ENCODE measurements at places on chromosomes 13 and 19.

DNA sequence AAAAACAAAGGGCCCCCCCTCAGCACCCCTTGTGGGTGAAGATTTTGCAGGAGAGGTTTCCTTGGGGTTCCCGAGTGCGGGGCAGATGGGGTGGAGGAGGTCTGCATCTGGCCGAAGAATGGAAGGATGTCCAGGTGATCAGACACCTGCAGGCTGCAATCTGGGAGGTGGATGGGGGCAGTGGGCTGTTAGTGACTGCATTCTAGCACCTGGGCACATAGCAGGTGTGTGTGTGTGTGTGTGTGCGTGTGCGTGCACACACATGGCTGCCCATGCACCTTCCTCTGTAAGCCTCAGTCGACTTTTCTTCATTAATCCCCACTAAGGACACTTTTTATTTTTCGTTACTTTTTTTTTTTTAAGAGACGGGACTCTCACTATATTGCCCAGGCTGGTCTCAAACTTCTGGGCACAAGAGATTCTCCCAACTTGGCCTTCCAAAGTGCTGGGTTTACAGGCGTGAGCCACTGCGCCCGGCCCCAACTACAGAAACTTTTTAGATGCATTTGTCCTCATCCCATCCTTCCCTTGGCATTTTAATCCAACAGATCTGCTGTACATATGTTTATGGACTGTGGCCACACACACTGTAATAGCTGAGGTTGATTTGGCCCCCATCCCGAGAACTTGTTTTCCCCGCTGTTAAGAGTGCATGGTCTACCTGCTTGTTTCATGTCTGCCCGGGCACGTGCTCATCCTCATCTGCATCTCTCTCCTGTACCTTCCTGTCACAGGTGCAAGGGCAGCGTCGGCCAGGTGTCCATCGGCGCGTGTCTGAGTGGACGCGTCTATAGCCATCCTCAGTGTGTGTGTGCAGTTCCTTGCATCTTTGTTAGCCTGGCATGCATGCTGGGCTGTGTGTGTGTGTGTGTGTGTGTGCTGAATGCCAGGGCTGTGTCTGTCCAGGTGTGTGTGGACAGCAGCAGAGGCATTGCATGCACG, 731 bp downstream of the MAG start:
- no peak for DNase-seq

DNA sequence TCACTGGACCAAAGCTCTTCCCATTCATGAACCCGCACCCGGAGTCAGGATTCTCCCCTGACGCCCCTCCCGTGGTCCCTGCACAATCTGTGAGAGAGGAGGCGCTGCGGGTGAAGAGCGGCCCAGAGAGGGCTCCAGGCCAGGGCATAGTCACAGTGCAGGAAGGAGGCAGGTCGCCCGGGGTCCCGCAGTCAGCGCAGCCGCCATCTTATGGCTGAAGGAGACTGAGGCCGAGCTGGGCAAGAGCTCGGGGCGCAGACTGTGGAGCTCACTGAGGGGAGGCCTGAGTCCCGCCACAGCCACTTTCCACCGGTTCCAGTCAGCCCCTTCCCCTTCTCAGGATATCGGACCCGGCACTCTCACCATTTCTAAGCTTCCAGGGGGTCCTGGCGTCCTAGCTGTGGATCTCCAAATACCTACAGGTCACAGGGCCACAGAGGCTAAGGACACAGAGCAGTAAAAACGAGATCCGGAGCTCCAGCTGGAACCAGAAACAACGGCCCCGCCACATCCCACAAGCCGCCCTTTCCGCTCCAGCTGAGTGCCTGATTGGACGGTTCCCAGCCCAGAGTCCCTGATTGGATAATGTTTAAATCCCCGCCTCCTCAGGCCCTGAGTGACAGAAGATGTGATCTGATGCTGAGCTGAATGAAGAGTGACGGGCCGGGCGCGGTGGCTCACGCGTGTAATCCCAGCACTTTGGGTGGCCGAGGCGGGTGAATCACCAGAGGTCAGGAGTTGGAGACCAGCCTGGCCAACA, at the start of gene ZNF99:
Gene ZNF99, minus strand, starts transcription at position 501 of the 760 bp plus-strand sequence. Its CDS starts 135 bp downstream, at position 366.
- no peak for DNase-seq

- DNase-seq: no peak
Measured at GRCh38 chr13:75194717-75195462, 287.1 kb downstream of the TBC1D4 start.

DNA sequence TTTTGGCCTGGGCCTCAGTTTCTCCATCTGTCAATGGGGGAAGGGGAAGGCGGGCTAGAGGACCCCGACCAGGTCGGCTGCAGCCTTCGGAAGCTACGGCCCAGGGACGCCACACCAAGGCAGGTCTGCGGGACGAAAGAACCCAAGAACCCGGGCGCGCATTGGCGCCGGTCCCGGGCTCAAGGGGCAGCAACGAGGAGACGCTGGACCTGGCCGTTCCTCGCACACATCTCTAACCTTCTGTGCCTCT, 739 bp upstream of the ILF3 start:
- DNase-seq: no peak

DNA sequence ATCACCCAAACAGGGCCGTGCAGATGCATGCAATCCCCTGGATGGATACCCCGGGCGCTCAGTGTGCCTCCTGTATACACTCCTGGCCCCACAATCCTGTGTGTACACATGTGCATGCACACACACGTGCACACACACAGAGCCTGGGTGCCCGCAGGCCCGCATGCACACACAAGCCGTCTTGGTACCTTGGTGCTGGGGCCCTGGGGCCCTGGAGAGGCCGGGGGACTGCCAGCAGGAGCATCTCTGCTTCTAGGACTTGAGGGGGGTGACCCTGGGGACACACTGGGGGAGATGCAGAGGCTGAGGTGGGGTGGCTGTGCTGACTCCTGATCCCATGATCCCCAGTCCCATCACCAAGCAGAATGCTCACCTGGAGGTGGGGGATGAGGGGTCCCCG, 15.6 kb upstream of the EPOR start:
- no peak for DNase-seq

- DNase-seq: peak; percentile 72
Measured at GRCh38 chr13:24053519-24054251, 106.8 kb upstream of the SPATA13 start.

- DNase-seq: no peak
Measured at GRCh38 chr19:305240-306150, 14.3 kb upstream of the PLPP2 start.

- DNase-seq: no peak
Measured at GRCh38 chr13:42073683-42074082, 25.2 kb downstream of the DGKH start.

DNA sequence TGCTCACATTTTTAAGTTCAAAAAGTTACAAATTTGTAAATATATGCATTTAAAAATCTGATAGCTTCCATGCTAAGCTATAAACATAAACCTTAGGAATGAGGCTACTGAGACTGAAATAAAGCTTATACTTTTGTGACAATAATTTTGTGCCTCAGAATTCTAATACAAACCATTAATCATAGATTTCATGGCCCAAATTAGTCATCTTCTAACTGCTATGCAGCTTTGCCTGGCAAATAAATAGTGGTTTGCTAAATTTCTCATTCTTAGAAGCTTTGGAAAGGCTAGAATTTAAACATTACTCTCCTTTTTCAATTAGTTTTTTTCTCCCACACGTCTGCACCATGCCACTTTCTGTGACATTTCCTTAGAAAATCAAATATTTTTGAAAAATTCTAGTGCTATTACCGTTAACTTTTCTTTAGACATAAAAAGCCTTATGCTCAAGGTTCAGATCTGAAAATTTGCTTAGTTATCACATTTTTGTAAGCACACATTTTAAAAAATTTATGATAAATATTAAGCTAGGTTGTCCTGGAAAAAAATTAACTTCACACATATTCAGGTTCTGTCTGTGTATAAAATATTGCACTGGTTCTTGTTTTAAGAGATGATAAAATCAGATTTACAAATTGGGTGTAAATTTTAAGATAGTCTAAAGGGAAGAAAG, 46.9 kb downstream of the FNDC3A start:
- no peak for DNase-seq

DNA sequence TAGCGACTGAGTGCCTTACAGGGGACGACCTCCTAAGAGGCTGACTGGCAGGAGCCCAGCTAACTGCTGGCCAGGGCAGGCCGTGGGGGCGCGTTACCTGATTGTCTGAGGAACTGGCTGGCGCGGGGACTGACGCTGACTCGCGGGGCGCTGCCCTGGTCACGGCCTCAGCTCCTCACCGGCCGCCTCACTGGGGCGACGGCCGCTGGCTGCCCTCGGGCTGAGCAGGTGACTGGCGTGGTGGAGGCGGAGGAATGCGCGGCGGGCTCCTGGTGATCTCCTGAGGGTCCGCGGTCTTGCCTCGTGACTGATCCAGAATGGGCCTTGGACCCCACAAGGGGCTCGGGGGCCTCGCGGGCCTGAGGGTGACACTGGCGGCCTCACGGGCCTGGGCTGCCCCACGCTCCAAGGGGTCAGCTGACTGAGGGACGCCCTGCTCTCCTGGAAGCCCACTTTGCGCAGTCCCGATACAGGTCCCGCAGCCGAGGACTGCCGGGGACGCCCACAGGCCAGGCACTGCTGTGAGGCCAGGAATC, 39.3 kb downstream of the SIGLEC7 start:
- no peak for DNase-seq

- no peak for DNase-seq
Measured at GRCh38 chr13:20344836-20345490, 112.8 kb upstream of the GJB6 start.

DNA sequence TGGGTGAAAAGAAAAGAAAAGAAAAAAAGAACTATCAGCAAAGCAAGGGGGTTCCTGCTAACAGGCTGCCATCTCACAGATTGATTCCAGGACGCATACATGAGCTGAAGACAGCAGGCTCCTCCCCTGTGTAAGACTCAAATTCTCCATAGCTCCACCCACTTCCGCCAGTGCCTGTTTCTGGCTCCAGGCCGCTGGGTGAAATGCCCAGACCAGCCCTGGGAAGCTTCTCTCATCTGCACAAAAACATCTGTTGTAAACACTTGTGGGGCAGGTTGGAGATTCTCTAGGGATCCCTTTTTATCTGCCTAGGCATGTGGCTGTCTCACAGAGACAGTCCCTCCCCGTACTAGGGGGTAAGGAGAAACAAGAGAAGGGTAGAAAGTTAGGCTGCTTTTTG, 1054.4 kb upstream of the SPRY2 start:
- peak; percentile 31 for DNase-seq

DNA sequence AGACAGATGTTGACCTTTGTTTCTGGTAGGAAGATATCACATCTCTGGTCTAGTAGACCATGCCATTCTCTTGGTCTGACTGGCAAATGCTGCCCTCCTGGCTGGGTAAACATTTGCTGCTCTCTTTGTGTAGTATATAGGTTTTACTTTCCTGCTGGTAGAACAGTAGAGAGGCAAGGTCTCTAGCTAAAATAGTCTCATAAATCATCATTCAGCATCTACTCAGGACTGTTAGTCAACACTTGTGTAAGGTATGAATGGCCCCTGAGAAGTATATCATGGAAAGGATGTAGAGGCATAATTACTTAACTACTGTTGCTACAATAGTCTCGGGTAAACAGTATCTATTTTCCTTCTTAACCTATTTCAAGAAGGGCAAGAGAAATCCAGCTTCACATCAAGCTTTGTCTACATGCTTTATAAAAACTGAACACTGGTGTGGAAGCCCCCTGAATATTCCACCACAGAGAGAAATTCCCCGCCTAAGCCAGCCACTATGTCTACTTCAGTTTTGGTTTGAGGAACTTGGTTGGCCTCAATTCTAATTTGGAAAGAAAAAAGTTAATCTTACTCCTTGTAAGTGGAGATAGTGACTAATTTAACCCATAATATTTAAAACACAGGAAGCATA, 18.4 kb upstream of the MYCBP2 start:
- DNase-seq: no peak

- no peak for DNase-seq
Measured at GRCh38 chr13:76131551-76131950, 495.4 kb downstream of the LMO7 start.

DNA sequence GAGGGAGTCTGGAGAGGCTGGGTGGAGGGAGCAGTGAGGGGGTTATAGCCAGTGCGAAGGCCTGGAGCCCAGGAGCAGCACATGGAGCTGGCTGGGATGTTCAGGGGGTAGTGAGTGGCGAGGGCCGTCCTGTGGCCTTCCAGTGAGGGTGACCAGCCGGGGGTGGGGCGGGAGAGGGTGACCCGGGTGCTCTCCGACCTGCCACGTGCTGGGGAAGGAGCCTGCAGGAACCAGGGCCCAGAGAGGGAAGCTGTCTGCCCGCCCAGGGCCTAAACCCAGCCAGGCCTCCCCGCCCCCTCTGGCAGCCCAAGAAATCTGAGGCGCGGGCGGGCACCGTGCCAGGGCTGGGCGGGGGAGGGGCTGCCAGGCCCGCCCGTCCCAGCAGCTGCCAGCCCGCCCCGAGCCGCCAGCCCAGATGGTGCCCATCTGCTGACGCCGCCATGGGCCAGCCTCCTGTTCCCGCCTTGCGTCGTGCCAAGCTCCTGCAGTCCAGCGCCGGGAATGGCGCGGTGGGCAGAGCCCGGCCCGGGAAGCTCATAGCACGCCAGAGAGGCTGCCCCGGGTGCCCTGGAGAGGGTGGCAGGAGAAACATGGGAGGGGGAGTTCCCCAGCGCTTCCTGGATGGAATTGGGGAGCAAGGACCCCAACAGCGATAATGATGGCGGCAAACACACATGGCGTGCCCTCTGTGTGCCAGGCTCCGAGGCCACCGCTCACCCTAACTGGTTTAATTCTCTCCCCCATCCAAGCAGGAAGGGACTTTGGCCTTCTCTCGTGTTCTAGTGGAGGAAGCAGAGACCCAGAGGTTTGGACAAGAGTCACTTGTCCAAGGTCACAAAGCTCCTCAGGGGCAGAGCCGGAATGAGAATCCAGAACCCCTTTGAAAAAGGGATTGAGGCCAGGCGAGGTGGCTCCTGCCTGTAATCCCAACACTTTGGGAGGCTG, 21.5 kb downstream of the NFIC start:
- DNase-seq: no peak

GRCh38 chr13:99374994-99375737, 68.0 kb upstream of the GPR183 start:
- no peak for DNase-seq

- no peak for DNase-seq
Measured at GRCh38 chr13:92126399-92126798, 728.0 kb downstream of the GPC5 start.

- DNase-seq: no peak
Measured at GRCh38 chr19:49921871-49922795, 6.9 kb upstream of the ATF5 start.

DNA sequence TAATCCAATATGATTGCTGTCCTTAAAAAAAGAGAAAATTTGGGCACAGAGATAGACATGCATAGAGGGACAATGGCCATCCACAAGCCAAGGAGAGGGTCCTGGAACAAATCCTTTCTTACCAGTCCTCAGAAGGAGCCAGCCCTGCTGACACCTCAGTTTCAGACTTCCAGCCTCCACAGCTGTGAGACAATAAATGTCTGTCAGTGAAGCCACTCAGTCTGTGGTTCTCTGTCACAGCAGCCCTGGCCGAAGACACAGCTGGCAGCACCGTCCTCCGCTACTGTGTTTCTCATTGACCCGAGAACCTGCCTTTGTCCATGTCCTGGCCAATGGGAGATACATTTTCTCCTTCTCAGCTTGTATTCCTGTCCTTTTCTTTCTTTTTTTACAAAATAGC, 207.9 kb downstream of the TM9SF2 start:
- DNase-seq: no peak

GRCh38 chr13:109803825-109804224, 17.4 kb upstream of the IRS2 start:
- no peak for DNase-seq

- DNase-seq: no peak
Measured at GRCh38 chr19:2633693-2634075, 68.8 kb downstream of the GNG7 start.

Measured in iPS DF 6.9 (cell line).